Frontal cortex (tissue), 4 donors: ENCODE measurements at places on chromosomes 11 and 22.

GRCh38 chr11:64614917-64615316 is 23.9 kb downstream of the SLC22A12 start:
- no peak for DNase-seq

GRCh38 chr11:13438291-13438690 is 24.7 kb downstream of the BTBD10 start:
- DNase-seq: no peak

GRCh38 chr11:76376746-76377558 is 4.0 kb downstream of the THAP12 start:
- no peak for DNase-seq

DNA sequence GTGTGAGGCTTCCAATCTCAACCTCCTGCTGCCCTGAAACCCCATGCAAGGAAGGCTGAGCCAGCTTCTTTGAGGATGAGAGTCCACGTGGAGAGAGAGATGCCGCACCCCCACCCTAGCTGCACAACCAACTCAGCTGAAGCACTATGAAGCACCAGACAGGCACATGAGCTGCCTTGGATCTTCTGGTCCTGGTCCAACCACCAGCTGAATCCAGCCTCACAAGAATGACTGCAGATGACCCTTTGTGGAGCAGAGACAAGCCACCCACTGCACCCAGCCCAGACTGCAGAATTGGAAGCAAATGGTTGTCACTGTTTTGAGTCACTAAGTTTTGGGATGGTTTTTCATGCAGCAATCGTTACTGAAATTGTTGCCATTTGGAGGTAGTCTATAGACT is 149.6 kb upstream of the SYT13 start:
- no peak for DNase-seq

GRCh38 chr22:35442471-35442870 is 42.5 kb downstream of the MCM5 start:
- DNase-seq: no peak

- DNase-seq: no peak
Observed at GRCh38 chr22:50467773-50468440, 6.9 kb downstream of the SBF1 start.

- DNase-seq: no peak
Observed at GRCh38 chr22:32987081-32987631, 71.0 kb downstream of the SYN3 start.

GRCh38 chr11:60343094-60343704 is 16.1 kb downstream of the MS4A6E start:
- no peak for DNase-seq

DNA sequence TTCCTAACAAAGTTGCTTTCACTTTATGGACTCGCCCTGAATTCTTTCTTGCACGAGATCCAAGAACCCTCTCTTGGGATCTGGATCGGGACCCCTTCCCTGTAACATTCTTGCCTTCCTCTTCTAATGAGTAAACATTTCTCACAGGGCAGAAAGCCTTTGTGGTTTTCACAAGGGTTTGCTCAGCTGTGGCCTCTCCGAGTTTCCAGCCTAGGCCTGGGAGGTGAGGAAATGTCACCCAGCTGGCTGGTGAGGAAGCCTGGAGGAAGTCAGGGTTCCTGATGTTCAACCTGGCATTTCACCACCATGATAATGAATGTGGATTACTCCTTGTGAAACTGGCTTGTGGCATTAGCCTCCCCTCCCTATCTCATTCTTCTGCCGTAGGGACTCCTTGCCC is 224.9 kb downstream of the DSCAML1 start:
- no peak for DNase-seq

- DNase-seq: no peak
Observed at GRCh38 chr11:101133190-101133589, 3.6 kb upstream of the PGR start.

DNA sequence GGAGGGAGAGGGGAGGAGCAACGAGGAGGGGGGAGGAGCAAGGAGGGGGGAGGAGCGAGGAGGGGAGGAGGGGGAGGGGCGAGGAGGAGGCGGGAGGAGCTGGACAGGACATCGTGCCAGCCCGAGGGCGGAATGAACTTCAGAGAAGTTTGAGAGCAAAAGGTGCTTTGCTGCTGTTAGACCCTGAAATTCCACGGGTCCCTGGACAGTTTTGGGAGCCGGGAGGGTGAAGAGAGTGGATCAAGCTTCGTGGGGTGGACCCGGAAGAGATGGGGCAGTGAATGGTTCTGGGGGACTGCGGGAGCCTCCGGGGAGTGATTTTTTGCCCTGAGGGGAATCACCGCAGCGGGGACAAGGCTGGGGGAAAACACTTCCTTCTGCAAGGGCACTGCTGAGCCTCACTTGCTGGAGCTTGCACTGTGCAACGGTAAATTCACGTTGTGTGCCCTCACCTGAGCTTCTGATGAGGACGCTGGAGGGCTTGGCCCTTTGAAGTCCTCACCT is 10.7 kb upstream of the NLRP6 start:
- DNase-seq: no peak

GRCh38 chr11:113392236-113392921 is 4.8 kb downstream of the ANKK1 start:
- DNase-seq: no peak

GRCh38 chr11:47498584-47499152 is 49.7 kb upstream of the RAPSN start:
- no peak for DNase-seq

DNA sequence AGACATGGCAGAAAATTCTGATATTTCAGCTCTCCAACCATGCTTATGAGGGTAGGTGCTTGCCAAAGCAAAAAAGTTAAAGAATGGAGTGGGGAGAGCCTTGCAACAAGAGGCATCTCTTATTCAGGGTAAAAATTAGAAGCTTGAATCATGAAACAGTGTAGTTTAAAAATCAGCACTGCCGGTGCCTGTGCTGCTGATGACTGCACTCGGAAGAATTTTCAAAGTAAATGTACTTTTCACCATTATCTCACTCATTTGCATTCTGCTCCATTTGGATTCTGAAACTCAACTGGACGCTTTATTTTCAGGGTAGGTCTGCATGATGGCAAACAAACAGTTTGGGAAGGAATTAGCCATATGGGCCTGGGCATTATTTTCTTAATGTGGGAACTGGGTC is 126.3 kb downstream of the KIRREL3 start:
- no peak for DNase-seq

GRCh38 chr11:15258433-15259165 is 143.9 kb downstream of the INSC start:
- no peak for DNase-seq

- no peak for DNase-seq
Observed at GRCh38 chr11:69437001-69437875, 44.2 kb upstream of the LINC01488 start.

DNA sequence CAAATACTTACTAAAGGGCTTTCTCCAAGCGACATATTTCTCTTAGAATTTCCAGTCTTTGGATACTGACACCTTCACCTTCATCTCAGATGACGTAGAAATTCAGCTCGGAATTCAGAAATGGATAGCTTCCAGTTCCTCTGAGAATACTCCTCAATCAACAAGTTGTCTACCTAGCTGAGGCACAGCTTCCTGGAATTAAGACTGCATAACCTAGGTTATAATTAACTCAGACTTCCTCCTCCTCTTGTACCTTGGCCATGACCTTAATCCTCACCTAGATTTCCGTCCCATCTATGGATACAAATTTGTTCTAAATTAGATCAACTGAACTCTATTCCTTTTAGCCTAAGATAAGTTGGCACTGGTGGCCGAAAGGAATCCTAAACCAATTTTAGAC is 17.4 kb downstream of the ATP5MG start:
- DNase-seq: no peak

- DNase-seq: no peak
Observed at GRCh38 chr11:127193950-127194349, 193.4 kb upstream of the KIRREL3 start.

DNA sequence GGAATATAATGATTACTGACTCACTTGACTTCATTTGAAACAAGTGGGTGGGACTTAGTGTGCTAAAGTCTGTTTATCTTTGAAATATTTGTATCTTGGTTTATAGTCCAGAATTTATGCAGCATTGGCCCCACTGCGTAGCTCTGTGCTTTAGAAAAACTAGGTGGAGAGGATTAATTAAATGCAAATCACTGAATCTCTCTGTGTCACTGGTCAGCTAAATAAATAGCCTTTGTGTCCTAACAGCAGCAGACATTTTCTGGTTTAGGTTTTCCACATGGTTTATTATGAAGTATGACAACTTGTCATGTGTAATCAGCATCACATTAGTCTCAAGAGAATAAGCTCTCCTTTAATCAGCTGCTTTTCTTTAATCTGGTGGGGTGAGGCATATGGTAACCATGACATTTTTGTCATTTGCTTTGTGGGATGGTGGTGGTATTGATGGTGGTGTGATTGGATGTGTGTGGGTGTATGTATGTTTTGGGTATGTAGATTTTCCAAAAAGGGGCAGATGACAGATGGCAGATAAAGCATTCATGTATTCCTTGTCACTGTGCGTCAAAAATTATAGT is 33.9 kb downstream of the BCL2L13 start:
- no peak for DNase-seq

GRCh38 chr22:35477911-35478582 is 62.6 kb upstream of the RASD2 start:
- no peak for DNase-seq

DNA sequence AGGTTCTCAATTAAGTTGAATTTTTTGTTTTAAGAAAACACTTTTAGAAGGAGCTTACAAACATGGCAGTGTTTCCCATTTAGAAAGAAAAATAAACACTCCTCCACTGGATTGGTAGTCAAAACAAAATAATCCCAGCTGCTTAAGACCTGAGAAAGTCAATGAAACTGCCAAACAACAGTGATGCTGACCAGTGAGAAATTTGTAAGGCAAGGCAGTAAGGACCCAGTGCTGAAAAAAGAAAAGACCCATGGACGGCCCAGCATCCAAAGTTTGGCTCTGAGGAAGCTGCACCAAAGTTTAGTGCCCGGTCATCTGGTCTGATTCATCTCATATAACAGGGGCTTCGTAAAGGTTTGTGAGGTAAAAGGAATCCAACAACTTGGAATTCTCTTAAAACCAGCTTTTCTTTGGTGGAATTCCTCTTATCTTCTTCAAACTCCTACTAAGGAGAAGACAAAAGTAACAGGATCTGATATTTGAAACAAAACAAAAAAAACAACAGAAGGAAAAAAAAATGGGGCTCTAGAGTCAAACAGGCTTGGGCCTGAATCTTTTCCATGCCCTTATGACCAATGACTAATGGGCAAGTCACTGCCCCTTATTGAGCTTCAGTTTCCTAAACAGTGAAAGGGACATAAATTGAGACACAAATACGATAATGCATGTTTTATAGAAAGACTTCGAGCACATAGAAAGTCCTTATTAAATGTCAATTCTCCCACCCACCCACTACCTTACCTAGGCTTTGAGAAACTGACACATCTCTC is 383.0 kb upstream of the NARS2 start:
- DNase-seq: no peak

GRCh38 chr11:104967534-104968354 is 630 bp downstream of the CASP4 start:
- no peak for DNase-seq

DNA sequence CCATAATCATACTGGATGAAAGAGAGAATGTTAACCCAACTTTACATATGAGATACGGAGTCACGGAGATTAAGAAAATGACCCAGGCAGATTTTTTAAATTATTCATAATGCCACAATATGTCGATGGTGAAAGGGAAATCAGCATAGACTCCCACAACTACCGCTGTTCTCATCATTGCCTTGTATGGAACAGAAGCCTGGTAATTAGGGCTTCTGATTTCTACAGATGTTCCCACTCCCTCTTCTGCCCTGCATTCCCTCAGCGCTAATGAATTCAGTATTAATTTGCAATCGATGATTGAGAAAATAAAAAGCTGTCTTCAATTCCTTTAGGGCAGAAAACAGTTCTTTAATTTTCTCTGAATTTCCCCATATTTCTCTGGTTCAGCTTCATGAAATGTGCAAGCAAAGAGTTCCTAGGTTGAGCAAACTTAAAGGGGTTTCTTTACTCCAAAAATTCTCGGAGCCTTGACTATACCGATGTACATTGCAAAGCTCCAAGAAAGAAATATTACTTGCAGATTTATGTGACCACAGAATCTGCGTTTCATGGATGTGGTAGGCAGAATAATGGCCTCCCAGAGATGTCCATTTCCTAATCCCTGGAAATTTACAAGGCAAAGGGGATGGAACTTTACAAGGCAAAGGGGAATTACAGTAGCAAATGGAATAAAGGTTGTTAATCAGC is 134.9 kb upstream of the ZC3H12C start:
- no peak for DNase-seq

DNA sequence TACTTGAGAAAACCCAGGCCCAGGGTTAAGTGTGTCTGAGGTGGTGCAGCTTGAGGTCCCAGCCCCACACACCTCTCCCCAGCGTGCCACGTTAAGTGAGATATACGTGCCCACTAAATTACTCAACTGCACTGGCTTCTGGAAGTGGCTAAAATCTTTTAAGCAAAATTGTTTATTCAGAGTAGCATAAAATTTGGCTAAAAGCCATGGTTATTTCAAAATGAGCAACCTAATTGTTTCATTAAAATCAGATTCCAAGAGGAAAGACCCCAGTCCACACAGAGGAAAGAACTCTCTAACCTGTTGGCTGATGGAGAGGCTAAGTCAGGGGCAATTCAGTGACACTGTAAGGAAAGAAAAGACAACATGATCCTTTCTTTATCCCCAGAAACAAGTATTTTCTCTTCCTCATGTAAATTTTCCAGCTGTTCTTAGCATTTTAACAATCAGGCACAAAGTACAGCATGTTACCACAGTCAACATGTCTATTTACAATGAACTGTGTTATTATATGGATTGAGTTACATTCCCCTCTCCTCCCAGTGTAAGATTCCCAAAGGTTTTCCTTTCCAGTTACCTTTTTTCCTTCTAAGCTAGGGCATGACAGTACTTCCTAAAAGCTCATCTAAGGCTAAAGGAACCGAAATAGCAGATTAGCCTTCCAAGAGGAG is 26.6 kb downstream of the NUP50 start:
- DNase-seq: no peak

DNA sequence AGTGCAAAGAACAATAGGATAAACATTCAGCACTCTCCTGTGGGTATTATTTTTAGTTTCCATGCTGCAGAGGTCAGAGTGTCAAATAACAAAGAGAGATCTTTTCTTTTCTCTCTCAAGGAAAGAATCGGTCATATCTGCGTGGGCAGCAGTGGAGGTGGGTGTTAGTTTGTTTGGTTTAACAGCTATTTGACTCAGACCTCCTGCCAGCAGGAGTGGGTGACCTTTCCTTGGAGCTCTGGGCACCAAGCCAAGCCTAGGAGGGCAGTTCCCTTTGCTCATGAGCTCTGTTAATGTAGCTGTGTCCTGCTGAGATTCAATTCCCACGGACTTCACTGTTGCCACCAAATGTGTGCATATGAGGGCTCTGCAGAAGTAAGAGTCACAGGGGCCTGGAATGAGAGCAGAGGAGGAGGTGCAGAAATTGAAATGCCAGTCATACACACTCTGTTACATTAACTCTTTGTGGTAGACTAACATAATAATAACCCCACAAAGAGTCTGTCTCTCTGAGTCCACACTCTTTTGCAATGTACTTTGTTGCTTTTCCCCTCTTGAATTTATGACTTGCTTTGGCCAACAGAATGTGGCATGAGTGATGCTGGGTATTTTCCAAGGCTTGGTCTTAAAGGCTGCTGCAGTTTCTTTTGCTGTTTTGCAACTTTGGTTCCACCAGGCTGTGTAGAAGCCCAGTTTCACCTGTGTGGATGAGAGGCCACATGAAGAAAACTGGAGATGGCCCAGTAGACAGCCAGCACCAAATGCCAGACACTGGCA is 76.0 kb upstream of the GRK3 start:
- DNase-seq: no peak
